ENCODE measurements at places on chromosomes 5 and 9. TPM values are rescaled to one million over a fixed set of nuclear protein-coding genes. Genes with fewer than 3 reads are reported as not detected.

The CATSPER3 gene
- total RNA-seq = 0.39 TPM

GRCh38 chr5:96809921-96810320, 2.2 kb upstream of the ERAP1 start:
- no peak for DNase-seq

- DNase-seq = no peak
These were observed 141.2 kb upstream of the FOXD4L5 start for GRCh38 chr9:65426231-65426630.

GRCh38 chr5:8807636-8808035, 738.2 kb downstream of the SEMA5A start:
- no peak for DNase-seq

DNA sequence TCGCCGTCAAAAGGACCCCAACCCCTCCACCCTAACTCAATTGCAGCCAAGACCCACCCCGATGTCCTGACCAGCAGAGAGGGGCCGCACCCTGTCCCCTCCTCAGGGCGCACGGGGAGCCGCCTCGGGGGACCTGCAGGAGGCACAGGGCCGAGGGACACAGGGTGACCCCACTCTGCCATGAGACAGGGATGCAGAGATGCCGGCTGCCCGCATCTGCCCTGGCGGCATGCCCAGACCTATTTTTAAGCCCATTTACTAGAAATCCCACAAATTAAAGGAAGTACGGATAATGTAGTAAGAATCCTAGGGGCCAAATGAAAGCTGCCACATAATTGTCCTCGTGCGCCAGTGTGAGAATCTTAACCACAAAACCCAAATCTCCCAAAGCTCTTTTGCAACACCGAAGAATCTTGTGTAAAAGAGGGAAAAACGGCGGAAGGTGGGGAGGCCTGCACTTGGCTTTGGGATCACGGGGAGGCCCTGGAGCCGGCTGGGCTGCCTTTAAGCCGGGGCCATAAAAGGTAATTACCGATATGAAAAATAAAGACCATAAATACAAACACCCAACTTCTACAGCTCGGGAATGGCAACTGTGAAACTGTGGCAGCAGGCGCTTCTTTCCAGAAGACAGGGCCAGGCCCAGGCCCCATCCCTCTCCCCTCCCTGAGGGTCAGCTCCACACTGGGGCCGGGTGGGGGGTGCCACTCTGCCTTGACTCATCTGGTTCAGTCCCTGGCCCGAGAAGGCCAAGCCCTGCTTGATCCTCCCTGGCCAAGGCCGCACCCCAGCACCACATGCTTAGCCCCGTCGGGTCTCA, 35.0 kb downstream of the NACC2 start:
- peak; percentile 84 for DNase-seq

DNA sequence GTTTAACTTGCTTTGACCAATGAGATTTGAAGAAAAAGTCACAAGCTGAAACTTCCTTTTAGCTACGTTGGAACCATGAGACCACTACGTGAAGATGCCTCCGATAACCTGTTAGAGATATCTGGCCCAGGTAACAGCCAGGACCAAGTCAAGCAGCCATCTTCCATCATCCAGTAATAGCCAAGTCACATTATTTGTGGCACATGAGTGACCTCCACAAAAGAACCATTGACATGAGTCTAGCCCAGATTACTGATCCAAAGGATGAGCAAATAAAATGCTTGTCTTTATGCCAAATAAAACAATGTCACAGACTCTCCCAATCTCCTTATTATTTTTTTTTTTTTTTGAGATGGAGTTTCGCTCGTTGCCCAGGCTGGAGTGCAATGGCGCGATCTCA, 1.6 kb downstream of the DEPDC1B start:
- no peak for DNase-seq

DNA sequence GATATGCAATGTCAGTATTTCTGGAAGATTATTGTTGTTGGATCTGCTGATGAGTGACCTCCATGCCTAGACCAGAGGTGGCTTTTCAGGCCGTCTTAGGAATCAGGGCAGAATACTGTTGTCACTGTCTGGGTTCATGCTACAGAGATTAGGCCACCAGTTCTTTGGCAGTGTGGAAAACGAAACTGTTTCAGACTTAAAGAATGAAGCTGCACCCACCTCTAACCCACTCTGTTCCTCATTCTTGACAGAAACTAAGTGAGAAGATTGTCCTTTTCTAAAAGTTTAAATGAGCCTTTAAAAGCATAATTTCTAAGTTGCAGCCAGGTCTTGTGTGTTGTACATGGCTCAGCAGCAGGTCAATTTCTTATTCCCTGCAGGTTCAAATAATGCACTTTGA, 444.3 kb downstream of the ENC1 start:
- no peak for DNase-seq

DNA sequence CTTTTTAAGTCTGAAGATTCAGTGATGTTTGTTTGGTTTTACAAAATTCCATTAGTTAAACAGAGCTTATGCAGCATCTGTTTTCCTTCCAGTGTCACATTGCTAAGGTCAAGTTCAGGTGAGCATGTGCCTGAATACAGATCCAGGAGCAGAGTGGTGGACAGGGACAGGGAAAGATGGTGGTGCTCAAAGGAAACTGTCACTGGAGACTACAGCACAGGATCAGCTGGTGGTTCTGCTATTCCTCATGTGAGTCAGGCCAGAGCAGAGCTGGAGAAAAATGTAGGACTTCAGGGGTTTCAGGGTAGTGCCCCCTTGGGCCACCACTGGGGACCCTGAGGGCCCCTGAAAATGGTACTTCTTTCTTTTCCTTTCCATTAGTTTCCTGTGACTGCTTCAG, 283.5 kb upstream of the DAP start:
- DNase-seq = no peak
